ENCODE measurements at places on chromosomes 5 and 9.

GRCh38 chr5:149455889-149456409 is 76.9 kb upstream of the IL17B start:
- DNase-seq: no peak

- no peak for DNase-seq
Measured at GRCh38 chr5:153480401-153480800, 10.1 kb upstream of the GRIA1 start.

DNA sequence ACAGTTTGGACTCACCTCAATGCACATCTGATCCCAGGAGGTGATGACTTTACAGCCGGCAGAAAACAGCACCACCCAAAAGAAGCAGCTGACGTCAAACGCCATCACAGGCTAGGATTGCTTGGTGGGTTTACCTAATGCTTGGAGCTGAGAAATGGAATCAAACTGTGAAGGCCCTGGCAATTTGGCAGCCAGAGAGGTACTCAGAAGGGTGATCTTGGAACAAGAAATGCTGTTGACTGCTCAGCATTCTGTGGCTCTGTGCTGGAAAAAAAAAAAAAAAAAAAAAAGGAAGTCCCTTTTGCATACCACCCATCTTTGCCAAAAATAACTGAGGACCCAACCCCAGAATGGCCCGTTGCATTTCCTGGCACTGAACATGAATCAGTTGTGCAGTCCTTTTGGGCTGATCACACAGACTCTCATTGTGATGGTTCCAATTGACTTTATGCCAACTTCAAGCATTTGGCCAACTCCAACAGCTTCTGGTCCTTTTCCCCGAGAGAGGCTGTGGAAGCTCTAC is at the start of gene CD180:
TSS of gene CD180 (minus strand) at position 263 of the 523 bp plus-strand sequence. CDS start at position 105, 158 bp downstream.
- no peak for DNase-seq

GRCh38 chr5:168575391-168576372 is 3.5 kb downstream of the PANK3 start:
- no peak for DNase-seq

DNA sequence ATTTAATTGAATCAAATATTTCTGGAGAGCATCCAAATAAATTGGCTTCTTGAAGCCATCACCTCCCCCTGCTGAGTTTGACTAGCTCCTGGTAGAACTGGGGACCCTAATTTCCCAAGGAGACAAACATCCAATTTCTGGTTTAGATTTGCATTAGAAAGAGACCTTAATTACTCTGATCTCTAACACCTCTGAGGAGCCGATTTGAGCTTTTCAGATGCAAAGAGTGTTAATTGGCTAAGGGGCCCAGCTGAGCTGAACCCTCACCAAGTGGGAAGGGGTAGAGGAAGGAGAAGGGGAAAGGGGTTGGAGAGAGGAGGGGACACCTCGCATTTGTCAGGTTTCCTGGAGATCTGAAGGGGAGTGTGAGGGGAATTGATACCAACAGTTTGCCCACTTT is 145.4 kb upstream of the SHB start:
- DNase-seq: no peak

- no peak for DNase-seq
Measured at GRCh38 chr9:126532019-126532462, 81.7 kb upstream of the LMX1B start.

DNA sequence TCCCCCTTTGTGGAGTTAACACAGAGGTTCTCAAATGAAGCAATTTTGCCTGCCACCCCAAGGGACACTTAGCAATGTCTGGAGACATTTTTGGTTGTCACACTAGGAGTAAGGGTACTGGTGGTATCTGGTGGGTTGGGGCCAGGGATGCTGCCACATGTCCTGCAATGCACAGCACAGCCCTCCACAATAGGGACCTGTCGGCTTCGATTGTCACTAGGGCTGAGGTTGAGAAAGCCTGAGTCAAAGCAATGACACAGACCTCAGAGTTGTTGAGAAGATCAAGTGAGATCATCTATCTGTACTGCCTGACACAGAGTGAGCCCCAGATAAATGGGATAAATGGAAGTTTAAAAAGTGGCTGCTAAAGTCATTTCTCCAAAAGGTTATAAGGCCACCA is 249.2 kb upstream of the KLF4 start:
- no peak for DNase-seq
